ENCODE measurements at places on chromosomes 7 and 10.

GRCh38 chr10:3853547-3854303 is 68.7 kb upstream of the KLF6 start:
- no peak for DNase-seq

DNA sequence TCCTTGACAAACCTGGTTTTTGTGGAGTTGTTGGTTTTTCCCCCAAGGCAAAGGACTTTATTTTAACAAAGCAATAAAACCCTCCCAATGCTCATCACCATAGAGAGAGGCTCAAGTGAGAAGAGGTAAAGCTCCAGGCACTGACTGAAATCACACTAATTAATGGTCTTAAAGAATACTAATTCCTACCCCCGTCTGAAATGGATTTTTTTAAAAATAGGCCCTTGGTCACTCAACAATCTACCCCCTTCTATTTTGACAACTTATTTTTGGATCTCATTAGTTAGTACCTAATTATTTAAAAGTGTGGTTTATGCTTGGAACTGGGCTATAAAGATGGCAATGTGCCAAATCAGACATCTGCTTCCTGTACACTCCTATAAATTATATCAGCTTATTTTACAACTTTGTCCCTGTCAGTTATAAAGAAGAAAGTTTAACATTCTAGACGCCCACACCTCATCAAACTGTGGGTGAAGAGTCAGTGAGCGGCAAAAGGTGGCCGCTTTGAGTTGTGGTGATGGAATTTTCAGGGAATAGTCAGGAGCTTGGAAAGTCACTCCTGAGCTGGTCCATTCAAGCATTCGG is 10.6 kb downstream of the GLI3 start:
- no peak for DNase-seq

DNA sequence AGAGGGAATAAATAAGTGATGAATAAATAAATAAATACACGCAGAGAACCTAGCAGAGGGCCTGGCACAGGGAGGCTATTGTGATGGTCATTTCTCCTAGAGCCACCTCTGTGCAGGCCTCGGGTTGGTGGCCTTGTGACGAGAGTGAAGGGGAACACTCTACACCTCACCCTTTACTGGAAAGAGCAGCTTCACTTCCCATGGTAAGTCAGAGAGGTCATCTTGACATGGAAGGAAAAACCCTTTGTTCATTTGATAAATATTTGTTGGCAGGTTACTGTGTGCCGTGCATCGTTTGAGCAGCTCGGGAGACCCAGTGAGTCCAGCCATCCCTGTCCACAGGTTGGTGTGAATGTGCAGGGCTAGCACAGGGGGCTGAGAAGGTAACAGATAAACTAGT is 70.2 kb upstream of the PODXL start:
- no peak for DNase-seq

- no peak for DNase-seq
Observed at GRCh38 chr10:63491588-63492316, 26.0 kb upstream of the JMJD1C start.

- no peak for DNase-seq
Observed at GRCh38 chr7:134448356-134449229, 10.3 kb downstream of the AKR1B1 start.

DNA sequence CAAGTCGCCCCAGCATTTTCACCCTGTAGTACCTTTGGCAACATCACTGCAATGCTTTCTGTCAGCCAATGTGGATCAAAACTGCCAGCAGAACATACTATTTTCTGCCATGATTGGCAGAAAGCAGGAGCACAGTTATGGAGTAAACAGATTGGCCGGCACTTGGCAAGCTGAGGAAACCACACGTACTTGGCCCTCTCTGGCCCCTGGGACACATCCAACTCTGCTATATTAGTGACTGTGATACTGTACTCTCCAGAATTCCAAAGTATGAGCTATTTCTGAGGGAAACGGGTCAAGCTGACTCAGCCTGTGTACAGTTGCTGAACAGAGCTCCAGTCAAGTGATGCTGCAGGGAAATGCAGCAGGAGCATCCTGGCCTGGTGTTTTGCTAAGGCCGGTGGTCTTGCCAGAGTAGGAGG is 39.8 kb upstream of the LANCL2 start:
- DNase-seq = no peak

DNA sequence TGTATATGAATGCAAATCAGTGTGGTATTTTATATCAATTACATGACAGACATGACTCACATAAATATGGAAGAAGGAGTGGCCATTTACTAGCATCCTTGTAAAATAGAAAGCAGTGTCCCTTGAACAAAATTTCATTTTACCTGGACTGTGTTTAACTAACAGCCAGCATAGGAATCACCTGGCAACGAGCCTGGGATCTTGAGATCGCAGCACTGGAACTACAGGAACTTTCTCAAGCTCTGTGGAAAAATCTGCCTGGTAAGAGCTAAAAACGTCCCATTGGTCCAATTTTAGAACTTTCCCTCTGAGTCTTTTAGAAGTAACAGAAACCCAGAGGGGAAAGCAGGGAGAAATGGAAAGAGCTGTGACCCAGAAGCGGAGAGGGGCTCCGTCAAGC is 68.9 kb upstream of the AMPH start:
- no peak for DNase-seq

DNA sequence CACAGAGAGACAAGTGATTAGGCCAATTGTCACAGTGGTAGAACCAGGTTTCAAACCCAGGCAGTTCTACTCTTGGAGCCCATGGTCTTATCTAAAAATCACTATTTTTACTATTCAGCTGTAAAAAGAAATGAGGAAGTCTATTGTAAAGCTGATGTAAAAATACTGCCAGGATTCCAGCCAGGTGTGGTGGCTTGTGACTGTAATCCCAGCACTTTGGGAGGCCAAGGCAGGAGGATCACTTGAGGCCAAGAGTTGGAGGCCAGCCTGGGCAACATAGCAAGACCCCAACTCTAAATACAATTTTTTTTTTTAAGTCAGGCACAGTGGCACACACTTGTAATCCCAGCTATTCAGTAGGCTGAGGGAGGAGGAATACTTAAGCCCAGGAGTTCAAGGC is 40.4 kb downstream of the HIP1 start:
- DNase-seq = no peak

DNA sequence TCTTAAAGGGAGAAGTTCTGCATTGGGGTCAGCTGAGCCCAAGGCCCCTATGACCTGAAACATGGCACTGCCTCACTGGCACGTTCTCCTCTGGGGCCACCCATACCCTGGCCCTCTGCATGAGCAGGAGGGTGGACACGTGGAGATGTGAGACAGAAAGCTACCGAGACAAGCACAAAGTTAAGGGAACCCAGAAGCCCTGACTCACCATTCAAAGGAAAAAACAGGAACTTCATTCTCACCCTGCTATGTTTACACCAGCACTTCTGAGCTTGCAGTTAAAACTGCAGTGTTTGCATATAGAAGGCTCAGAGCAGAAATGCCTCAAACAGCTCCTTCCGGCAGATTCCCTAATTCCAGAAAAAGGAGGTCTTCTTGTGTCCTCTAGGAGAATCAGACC is 41.7 kb downstream of the DENND11 start:
- no peak for DNase-seq

DNA sequence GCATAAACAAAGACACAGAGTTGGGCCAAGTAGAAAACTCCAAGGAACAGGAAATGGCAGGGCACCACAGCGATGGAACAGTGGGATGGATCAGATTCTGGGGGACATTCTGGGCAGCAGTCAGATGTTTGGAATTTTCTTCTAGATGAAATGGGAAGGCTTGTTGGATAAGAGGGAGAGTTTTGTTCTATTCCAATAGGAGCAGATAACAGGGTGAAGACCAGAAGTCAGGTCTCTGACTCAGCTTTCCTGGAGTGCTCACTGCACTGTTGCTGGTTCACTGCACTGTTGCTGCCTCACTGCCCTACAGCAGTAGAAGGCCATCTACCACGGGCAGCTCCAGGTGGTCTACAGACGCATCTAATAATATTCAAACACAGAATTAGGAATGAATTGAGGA is 135.6 kb downstream of the ATE1 start:
- no peak for DNase-seq

GRCh38 chr10:8163824-8164223 is 109.3 kb downstream of the GATA3 start:
- DNase-seq = no peak

Data from GM06990 (cell line).